T-helper 17 cell (primary cell): ENCODE measurements at places on chromosomes 1 and 21. TPM values are rescaled to one million over a fixed set of nuclear protein-coding genes. Genes with fewer than 3 reads are reported as not detected.

The INSRR gene
- not detected for total RNA-seq

The USP21 gene
- total RNA-seq: 37.0 TPM

The TMEM269 gene
- total RNA-seq: 0.42 TPM

The PLCH2 gene
- 30.0 TPM for total RNA-seq

The ANGPTL7 gene
- total RNA-seq: not detected

The JMJD4 gene
- total RNA-seq: 6.8 TPM
